ENCODE measurements at places on chromosomes 7 and 10.
A peak's percentile ranks its signal among the peaks of the same experiment; 100 is the strongest.

DNA sequence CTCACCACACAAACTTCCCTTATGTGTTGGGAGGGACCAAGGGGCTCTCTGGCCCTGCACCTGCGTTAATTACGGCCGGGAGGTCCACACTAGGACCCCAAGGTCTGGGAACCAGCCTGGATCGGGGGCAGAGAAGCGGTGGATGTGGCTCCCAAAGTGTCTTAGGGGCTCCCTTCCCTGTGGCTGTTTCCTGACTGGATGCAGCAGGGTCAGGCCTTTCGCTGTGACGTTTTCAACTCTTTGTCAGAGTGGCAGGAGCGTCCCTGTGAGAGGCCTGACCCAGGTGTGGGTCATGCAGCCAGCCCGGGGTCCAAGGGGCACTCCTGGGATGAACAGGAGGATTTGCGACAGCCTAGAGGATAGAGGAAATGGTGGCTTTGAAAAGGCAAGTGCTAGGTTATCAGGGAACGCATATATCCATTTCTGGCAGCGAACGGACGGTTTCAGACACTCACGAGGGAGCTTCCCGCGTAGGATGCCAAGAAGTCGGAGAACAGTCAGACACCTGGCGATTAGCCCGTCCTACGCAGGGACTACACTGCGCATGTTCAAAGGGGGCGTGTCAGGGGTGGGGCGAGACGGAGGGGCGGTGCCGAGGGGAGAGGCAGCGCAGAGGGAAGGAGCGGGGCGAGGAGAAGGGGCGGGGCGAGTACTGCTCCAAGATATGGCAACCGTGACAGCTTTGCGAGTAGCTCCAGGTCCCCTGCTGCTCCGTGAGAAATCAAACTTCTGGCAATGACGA, 46.2 kb upstream of the ZNF716 start:
- no peak for DNase-seq

DNA sequence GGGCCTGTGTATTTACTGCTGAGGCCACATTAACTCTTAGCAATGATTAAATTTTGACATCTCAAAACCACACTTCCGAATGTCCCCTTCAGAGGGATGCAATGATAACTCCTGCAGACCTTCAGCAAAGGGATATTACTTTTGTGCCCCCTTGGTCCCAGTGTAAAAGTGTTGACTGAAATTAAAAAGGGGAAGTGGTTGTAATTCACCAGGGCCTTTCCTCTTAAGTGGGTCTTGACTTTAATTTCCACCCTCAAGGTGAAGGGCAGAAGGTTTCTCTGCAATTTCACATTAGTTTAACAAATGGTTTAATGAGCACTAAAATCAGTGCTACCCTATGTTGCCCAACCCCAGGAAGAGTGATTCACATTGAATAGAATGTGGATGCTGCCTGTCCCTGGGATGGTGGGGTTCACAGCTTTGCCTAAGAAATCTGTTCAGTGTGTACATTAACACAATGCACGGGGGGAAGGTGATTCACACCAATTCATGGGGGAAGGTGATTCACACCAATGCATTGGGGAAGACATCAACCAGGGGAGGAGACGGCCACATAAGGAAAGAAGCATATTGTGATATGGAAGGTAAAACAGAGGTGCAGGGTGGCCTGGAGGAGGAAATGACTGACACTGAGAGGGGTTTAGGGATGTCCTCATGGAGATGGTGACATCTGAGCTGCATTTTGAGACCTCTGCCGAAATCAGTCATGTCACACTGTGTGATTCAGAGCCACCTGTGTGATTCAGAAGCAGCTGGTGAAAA, 19.4 kb upstream of the TNS3 start:
- DNase-seq: no peak

GRCh38 chr10:24462291-24462813, 253.4 kb downstream of the KIAA1217 start:
- no peak for DNase-seq

DNA sequence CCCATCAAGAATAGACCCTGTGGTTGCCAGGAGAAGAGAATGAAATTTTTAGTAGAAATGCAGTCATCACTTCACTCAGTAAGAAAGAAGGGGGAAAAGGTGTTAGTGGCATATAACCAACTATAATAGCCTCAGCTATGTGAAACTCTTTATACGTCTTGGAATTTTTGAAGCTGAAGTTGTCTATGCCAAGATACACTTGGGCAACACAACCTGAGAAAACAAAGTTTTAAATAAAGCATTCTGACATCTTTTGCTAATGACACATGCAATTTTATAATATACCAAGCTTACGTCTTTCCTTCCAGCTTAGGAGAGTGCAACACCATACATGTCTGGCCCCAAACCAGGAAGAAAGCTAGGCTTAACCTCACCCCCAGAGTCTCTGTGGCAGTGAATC, 40.8 kb upstream of the ZNF438 start:
- DNase-seq: no peak

DNA sequence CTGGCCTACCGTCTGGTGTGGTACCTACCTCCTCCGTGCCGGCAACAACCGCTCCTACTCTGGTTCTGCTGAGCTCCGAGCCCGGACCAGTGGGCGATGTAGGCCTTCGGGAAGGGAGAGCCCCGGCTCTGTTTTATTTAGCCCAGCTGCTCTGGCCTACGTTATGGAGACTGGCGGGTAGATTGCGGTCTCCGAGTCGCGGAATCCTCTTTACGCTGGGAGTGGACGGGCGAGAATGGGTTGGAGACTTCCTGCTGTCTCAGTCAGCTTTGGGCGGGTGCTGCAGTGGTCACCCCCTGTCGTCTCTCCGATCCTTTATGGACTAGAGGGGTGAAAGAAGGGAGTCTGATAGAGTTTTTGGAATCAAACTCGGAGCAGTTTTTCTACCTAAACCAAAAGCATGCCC, 406 bp downstream of the CBLL1 start:
- DNase-seq: no peak

DNA sequence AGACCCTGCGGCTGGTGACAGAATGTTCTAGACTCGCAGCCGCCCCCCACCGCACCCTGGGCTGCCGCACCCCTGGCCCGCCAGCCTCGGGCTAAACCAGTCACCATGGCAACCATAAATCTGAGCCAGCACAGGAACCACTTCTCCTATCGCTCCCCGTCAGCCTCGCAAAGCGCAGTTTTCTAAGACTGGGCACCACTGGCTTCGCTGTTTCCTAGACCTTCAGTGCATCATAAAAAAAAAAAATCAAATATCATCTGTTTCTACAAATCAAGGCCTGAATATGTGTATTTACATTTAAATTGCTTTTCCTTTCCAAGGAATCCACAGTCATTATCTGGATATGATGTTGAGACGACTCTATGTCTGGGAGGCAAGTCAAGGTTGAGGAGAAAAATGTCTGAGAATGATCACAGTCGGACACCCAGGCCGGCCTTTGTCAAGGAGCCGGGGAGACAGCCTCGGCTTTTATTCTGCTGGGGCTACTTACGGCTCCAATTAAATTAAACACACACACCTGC, 99.9 kb downstream of the PTPRN2 start:
- no peak for DNase-seq

DNA sequence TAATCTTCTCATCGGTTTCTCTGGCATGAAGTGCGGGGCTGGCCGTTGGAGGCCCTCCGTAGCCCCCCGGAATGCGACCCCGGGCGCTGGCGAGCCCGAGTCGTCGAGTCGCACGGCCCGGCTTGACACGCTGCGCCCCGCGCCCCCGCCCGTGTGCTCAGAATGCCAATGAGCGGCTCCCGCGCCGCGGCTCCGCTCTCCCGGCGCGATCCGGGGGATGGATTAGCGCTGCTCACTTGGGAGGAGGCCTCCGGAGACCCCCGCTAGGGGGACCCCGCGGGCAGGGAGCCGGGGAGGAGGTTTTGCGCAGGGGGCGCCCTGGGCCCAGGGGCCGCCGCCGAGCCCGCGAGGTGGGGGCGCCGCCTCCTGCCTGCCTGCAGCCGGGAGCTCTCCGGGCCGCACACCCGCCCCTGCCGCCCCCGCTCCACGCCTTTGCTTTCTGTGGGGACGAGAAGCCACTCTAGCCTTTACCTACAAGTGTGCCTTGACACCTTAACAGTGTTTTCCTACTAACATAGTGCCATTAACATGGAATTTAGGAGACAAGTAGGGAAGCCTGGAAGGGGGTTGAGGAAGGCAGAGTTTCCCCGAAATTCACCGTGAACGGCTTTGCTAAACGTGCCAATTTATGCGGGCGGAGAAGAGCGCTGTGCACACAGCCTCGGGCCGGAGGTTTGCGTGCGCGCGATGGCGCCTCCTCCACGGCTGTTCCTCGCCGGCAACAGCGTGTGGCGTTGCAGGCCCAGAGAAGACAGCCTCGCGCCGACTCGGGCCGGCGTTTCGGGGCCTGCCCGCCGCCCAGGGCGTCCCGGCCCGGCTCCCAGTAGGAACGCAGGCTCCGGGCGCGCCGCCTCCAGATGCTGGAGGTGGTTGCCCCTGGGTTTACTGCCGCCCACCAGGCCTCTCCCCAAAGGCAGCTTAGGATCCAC, 7.1 kb downstream of the SHH start:
- DNase-seq: peak; percentile 15

DNA sequence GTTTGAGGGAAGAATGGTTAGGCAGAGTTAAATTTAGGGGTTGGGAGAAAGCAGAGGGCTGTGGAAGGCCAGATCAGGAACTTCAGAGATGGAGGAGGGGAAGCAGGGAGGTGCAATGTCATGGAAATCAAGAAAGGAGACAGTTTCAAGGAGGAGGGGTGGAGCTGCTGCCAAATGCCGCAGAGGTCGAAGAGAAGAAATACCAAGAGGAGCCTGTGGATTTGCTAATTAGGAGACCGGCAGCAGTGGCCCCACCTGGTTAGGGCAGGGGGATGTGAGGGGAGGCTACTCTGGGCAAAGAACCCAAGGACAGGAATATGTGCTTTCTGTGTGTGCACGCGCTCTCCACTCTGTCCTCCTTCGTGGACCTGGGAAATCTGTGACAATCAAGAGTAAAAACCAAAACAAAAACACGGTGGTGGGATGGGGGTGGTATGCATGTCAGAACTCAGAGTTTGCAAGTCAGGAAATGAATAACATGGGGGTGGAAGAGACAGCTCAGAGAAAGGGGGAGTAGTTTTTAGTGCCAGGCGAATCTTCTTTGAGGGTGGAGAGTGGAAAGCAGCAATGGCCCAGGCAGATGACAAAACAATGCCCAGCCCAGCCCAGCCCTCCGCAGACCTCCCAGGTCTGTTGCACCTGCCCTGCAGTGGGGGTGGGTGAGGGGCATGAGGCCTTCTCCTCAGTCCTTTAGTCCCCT, 102.9 kb upstream of the PAX2 start:
- DNase-seq: no peak

DNA sequence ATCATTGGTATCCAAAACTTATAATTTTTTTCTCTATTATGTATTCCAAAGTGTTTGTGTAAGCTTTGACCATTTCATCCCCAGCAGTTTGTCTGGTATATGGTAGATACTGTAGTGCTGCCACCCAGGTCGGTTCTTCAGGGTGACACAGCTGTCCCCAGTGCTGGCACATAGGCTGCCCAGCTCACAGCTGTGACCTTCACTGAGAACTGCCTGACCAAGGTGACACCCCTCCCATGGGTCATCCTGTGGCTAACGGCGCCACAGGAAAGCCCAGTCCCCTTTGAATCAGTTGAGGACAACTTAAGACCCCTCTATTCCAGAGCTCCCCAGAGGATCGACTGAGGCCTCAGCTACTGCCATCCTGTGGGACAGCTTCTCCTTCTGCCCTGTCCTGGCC, 644.2 kb upstream of the FOXK1 start:
- DNase-seq: no peak

DNA sequence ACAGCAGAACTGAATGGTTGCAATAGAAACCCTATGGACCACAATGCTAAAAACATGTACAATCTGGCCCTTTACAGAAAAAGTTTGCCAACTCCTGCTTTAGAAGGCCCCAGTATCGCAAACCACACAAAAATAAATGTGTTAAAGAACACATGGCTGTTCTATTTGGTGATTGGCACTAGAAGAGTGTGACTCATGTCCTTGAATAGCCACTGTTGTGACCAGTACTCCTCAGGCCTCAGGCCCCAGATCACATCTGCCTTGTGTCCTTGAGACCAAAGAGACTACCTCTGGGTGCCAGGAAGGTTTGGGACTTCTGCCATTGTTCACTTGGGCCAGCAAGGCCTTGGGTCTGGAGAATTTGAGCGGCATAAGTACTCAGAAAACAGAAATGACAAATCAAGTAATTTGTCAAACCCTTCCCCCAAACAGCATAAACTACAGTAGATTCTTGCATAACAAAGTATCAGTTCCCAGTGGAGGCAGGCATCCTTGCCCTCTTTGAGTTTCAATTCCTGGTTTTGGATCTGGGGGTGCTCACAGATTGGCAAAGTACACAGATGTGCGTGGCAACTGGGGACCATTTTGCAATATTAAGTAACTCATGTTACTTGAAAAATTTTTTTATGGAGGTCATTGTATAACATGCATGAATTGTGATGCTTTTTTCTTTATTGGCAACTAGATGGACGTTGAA, 50.2 kb downstream of the MTURN start:
- peak; percentile 60 for DNase-seq

DNA sequence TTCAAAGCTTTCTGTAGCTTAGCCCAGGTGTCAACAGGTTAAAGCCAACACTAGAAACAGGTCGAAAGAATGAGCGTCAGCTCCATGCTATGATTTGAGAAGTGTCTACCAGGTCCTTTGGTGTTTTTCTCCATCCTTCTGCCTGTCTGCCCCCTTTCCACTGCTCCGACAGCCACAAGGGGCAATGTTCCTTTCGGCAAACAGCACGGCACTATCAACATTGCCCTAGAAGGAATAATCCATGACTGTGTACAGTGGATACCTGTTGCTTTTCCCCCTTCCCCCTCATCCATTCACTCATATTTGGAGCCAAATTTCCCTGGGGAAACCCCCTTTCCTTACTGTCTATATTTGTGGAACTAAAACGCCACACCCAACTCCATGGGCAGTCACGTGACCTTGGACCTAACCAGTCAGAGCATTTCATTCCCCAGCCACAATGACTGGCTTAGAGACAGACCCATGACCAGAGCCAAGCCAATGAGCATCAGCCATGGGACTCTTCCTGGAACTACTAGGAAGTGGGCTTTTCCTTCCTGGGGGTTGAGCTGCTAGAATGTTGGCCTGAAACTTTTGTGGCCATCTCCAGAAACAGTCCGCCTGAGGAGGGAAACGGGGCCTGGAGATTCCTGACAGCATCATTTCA, 51.5 kb downstream of the AFAP1L2 start:
- DNase-seq: no peak

- DNase-seq: no peak
Observed at GRCh38 chr7:44057181-44057848, 8.1 kb downstream of the PGAM2 start.

DNA sequence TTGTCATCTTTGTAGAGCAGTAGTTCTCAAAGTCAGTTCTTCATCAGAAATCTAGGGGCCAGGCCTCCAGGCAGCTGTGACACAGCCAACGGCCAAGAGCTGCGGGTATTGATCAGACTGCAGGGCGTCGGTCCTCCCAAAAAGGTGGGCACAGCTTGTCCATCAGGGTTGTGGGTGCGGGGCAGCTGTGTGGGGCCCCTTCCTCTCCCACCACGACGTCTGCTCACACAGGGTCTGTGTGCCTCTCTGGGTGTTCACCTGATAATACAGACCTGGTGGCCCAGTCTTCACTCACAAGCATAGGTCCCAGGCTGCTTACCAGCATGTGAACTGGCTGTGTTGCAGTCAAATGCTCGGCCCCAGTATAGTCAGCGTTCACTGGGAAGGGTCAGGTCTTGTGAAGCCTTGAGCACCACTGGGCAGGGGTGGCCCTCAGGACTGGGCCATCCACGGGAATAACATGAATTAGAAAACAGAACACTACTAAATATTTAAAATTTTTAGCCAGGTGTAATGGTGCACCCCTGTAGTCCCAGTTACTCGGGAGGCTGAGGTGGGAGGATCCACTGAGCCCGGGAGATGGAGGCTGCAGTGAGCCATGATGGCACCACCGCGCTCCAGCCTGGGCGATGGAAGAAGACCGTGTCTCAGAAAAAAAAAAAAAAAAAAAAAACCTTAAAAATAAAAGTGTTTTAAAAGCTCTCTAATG, 102.8 kb upstream of the DIP2C start:
- no peak for DNase-seq
